ENCODE measurements at places on chromosomes 5 and 9. TPM values are rescaled to one million over a fixed set of nuclear protein-coding genes. Genes with fewer than 3 reads are reported as not detected.

GRCh38 chr9:15549611-15550010 lies 3.2 kb upstream of the CCDC171 start:
- H3K36me3 ChIP-seq: no peaks in the 10 kb centered on the region
- H3K4me1 ChIP-seq: peaks cover 9% of the 10 kb centered on the region
- no peak for DNase-seq

- no peak overlapping the region for H3K4me3 ChIP-seq
- H3K36me3 ChIP-seq: peaks cover 2% of the 10 kb centered on the region
- H3K27me3 ChIP-seq: no peaks in the 10 kb centered on the region
- DNase-seq: no peak
- H3K27ac ChIP-seq: no peak overlapping the region
These were observed 21.9 kb upstream of the NSMF start for GRCh38 chr9:137480686-137481683.

GRCh38 chr5:717143-717542 lies 24.0 kb upstream of the TPPP start:
- no peak for DNase-seq
- H3K27ac ChIP-seq: no peak overlapping the region
- no peak overlapping the region for H3K4me3 ChIP-seq

GRCh38 chr5:43729846-43730478 lies 127.0 kb downstream of the NNT start:
- H3K36me3 ChIP-seq: no peaks in the 10 kb centered on the region
- DNase-seq: no peak
- H3K27me3 ChIP-seq: peaks cover 3% of the 10 kb centered on the region
- no peak overlapping the region for H3K27ac ChIP-seq

GRCh38 chr9:93183663-93184431 lies at the start of gene WNK2:
Gene WNK2, plus strand, starts transcription at chr9:93184139. Its CDS starts 791 bp downstream, at chr9:93184930.
- no peaks in the 10 kb centered on the region for H3K4me1 ChIP-seq
- peaks cover 47% of the 10 kb centered on the region for H3K27me3 ChIP-seq

GRCh38 chr5:144202726-144203125 lies 32.1 kb downstream of the KCTD16 start:
- peaks cover 59% of the 10 kb centered on the region for H3K27me3 ChIP-seq
- no peak overlapping the region for H3K27ac ChIP-seq
- H3K4me3 ChIP-seq: no peak overlapping the region
- peaks cover 5% of the 10 kb centered on the region for H3K4me1 ChIP-seq

GFPT2 gene
- total RNA-seq: not detected

GRCh38 chr9:127148014-127148413 lies 25.6 kb upstream of the ANGPTL2 start:
- no peak overlapping the region for H3K27ac ChIP-seq
- no peak for DNase-seq
- no peaks in the 10 kb centered on the region for H3K4me1 ChIP-seq
- no peaks in the 10 kb centered on the region for H3K36me3 ChIP-seq
- no peak overlapping the region for H3K4me3 ChIP-seq

ARAP3 gene
- 10.5 TPM for total RNA-seq

GRCh38 chr9:86669422-86669821 lies 277.9 kb downstream of the GAS1 start:
- no peaks in the 10 kb centered on the region for H3K27me3 ChIP-seq
- DNase-seq: no peak
- no peak overlapping the region for H3K4me3 ChIP-seq
- no peaks in the 10 kb centered on the region for H3K4me1 ChIP-seq
- H3K36me3 ChIP-seq: no peaks in the 10 kb centered on the region
- no peak overlapping the region for H3K27ac ChIP-seq

LRRTM2 gene
- 0.44 TPM for total RNA-seq

- H3K36me3 ChIP-seq: no peaks in the 10 kb centered on the region
- H3K4me3 ChIP-seq: no peak overlapping the region
- DNase-seq: no peak
- no peaks in the 10 kb centered on the region for H3K27me3 ChIP-seq
These were observed 1888.2 kb downstream of the EFNA5 start for GRCh38 chr5:105782501-105782900.

DNA sequence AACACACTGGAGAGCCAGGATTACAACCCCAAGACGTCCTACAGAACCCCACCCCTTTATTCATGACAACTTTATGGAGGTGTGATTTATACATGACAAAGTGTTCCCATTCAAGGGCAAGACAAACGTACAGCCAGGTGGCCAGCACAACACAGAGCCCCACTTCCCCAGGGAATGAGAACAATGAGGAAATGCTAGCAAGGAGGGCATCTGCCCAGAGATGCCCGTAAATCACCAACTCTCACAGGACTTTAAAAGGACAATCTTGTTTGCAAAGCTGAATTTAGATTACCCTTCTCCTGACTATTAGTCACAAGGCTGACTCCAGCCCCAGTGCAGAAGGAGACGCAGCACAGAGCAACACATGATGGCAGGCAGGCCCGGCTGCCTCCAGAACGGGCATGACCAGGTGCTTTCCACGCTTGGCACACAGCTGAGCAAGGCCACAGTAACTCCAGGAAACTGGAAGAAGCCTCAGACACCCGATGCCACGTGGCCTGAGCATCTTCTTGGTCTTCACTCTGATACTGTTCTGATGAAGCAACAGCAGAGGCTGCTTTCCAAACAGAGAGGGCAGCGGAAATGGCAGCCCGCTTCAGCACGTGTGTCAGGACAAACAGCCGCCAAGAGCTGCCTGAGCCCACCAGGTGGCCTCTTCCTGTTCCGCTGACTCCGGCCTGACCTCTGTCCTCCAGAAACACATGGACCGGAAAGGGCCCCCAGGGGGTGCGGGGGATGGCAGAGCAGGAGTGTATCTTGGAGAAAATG lies 51.4 kb downstream of the ROR2 start:
- H3K36me3 ChIP-seq: no peaks in the 10 kb centered on the region
- no peak overlapping the region for H3K27ac ChIP-seq
- no peaks in the 10 kb centered on the region for H3K4me1 ChIP-seq
- no peak for DNase-seq
- H3K4me3 ChIP-seq: no peak overlapping the region

CDKN2B-AS1 gene
- 0.82 TPM for total RNA-seq

DNA sequence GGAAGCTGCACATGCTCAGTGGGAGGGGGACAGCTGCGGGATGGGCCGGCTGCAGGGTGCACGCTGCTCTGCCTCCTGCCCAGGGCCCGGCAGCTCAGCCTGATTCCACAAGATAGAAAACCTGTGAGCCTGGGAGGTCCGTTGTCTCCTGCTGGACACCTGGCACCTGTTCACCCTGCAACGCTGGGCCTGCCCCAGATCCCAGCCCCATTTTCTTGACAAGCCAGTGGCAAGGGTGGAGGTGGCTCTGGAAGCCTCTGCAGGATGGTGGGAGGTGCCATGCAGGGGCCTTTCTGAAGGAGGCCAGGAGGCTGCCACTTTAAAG lies 68.1 kb upstream of the RNF130 start:
- H3K36me3 ChIP-seq: no peaks in the 10 kb centered on the region
- DNase-seq: no peak
- no peaks in the 10 kb centered on the region for H3K27me3 ChIP-seq
- H3K4me3 ChIP-seq: no peak overlapping the region

CAPSL gene
- total RNA-seq: 1.2 TPM

PCDHGA8 gene
- total RNA-seq: 0.07 TPM

DNA sequence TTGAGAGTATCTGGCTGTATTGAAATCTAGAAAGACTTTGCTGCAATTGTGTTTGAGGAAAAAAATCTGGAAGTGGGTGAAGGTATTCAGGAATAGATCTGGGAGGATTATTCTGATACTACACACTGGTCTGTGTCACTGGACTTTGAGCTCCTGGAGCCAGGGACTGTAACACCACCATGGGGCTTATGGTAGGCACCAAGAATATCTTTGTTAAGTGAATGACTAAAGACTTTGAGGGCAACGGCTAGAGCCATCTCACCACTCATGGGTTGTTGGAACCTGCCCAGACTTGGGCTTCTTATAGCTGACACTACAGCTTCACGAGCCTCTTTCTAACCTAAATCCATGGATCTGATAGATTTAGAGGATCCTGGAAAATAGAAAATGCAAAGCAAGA lies 10.2 kb downstream of the NFX1 start:
- peak overlapping the region; percentile 32 for H3K27ac ChIP-seq
- no peak for DNase-seq
- H3K36me3 ChIP-seq: peaks cover 63% of the 10 kb centered on the region
- peaks cover 43% of the 10 kb centered on the region for H3K4me1 ChIP-seq

- H3K27ac ChIP-seq: no peak overlapping the region
- no peaks in the 10 kb centered on the region for H3K27me3 ChIP-seq
- DNase-seq: no peak
These were observed 317.6 kb upstream of the PIK3R1 start for GRCh38 chr5:67897980-67898379.

GTF2H2 gene
- 32.7 TPM for total RNA-seq

- no peaks in the 10 kb centered on the region for H3K27me3 ChIP-seq
- no peak for DNase-seq
- H3K4me1 ChIP-seq: peaks cover 59% of the 10 kb centered on the region
- H3K36me3 ChIP-seq: peaks cover 47% of the 10 kb centered on the region
- H3K27ac ChIP-seq: peak overlapping the region; percentile 87
These were observed 41.9 kb downstream of the TNFAIP8 start for GRCh38 chr5:119397518-119398380.

ATP10B gene
- not detected for total RNA-seq

DNA sequence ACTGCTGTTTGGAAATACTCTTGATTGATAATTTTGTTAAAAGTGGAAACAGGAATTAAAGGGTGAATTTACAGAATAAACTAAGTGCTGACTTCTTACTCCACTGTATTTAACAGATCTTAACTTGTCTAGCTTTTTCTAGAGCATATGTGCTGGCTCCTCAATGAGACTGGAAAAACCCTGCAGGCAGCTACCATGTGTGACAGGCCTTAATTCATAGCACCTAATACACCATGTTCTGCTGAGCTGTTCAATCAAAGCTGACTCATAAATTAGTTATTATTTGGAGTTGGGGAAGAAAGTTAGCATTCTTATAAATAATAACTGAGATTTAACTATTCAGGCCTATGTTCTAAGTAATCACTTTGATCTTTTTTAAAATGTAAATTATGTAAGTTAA lies 29.4 kb downstream of the CTNNAL1 start:
- DNase-seq: no peak
- H3K27me3 ChIP-seq: no peaks in the 10 kb centered on the region
- H3K4me1 ChIP-seq: no peaks in the 10 kb centered on the region
- no peak overlapping the region for H3K27ac ChIP-seq

SH3GL2 gene
- total RNA-seq: not detected

- H3K36me3 ChIP-seq: no peaks in the 10 kb centered on the region
- peaks cover 5% of the 10 kb centered on the region for H3K4me1 ChIP-seq
- peaks cover 61% of the 10 kb centered on the region for H3K27me3 ChIP-seq
- DNase-seq: no peak
- no peak overlapping the region for H3K4me3 ChIP-seq
These were observed 33.4 kb upstream of the TTC1 start for GRCh38 chr5:159975462-159976019.

DNA sequence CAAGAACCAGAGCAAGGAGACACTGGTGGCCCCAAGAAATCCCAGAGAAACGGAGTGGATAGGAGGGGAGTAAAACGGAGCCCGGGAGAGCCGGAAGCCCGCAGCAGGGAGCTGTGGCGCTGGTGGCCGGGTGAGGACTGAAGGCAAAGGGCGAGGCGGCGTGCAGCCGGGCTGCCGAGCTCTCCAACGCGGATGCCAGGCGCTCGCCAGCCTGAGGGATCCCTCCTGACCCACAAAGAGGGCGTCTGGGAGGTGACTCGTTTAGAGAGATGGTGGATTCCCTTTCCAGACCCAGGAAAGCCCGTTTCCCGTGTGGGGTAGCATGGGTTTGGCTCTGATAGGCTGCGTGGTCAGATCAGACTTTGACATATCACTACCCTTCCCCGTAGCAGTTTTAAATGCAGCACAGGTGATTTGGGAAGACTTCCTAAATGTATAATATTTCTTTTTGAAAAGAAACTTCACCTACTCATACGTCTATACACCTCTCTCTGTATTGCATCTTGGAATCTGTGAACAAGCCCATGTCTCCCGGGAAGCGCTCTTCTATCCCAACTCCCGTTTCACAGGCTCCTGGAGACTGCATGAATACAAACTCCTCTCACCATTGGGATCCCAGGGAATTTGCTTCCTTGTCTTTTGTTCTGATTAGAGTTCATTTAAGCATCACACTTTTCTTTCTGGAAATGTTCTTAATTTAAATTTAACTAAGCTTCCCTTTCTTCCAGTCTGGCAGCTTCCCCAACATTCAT lies 158.1 kb downstream of the C9orf152 start:
- peak overlapping the region; percentile 94 for H3K27ac ChIP-seq
- peaks cover 46% of the 10 kb centered on the region for H3K4me1 ChIP-seq
- peak; percentile 27 for DNase-seq

SPACA9 gene
- 1.1 TPM for total RNA-seq

TNC gene
- 1.9 TPM for total RNA-seq

DNA sequence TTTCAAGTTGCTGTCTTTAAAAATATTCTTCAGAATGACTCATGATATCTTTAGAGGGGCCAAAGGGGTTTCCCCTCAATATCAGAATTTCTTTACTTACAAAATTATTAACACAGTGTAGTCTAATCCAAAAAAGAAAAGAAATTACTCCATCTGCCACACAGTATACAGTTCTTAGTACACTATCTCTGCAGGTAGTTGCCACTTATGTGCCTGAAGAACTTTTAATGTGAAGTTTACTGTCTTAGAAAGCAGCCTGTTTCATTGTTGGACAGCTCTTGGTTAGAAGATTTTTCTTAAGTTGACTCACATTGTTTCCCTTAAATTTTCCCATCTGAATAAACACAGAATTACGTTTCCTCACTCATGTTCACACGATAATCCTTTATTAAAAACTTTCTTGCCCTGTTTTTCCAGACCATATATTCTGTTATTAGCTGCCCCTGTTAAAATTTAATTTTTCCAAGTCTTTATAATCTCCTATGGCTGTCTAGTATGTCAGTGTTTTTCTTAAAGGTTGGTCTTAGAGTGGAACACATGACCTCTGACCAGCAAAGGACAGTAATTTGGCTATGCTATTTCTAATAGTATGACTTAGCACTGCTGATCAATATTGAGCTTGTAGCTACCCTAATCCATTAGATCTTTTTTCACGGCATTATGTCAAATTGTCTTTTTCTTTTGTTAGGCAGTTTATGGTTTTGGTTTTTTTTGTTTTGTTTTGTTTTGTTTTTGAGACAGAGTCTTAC lies 21.8 kb upstream of the FKTN start:
- no peak overlapping the region for H3K4me3 ChIP-seq
- H3K27me3 ChIP-seq: peaks cover 2% of the 10 kb centered on the region
- H3K36me3 ChIP-seq: no peaks in the 10 kb centered on the region
- H3K4me1 ChIP-seq: peaks cover 8% of the 10 kb centered on the region
- DNase-seq: no peak
- no peak overlapping the region for H3K27ac ChIP-seq

GRCh38 chr5:74889523-74890105 lies 23.4 kb upstream of the FAM169A start:
- H3K36me3 ChIP-seq: no peaks in the 10 kb centered on the region
- no peak overlapping the region for H3K4me3 ChIP-seq
- no peaks in the 10 kb centered on the region for H3K4me1 ChIP-seq
- H3K27me3 ChIP-seq: peaks cover 13% of the 10 kb centered on the region
- H3K27ac ChIP-seq: no peak overlapping the region

- no peak overlapping the region for H3K27ac ChIP-seq
- peaks cover 13% of the 10 kb centered on the region for H3K27me3 ChIP-seq
- no peaks in the 10 kb centered on the region for H3K4me1 ChIP-seq
- H3K4me3 ChIP-seq: no peak overlapping the region
- no peaks in the 10 kb centered on the region for H3K36me3 ChIP-seq
These were observed 36.6 kb upstream of the ZNF366 start for GRCh38 chr5:72543811-72544210.

All from activated T-helper 2 cell treated with anti-CD3 and anti-CD28 coated beads, Interferon-gamma antibody, Interleukin-2, Interleukin-4, amounts not matched to agents 10 μg/mL and 5 μg/mL and 100 μg/mL, durations not matched to agents 14 hours and 24 hours and 36 hours (primary cell).